ENCODE measurements at places on chromosomes 6 and 20. TPM values are rescaled to one million over a fixed set of nuclear protein-coding genes. Genes with fewer than 3 reads are reported as not detected.

The ATP6V1G2 gene
- total RNA-seq: 2.4 TPM

The NEDD9 gene
- 4.4 TPM for total RNA-seq

The NKX2-4 gene
- not detected for total RNA-seq

The PRRC2A gene
- 266 TPM for total RNA-seq

The RAB44 gene
- 0.09 TPM for total RNA-seq

The SIRPB1 gene
- 1.4 TPM for total RNA-seq

The RAET1G gene
- 8.3 TPM for total RNA-seq

The CDKAL1 gene
- total RNA-seq: 11.8 TPM

The VWA7 gene
- 3.1 TPM for total RNA-seq

The VNN1 gene
- total RNA-seq: 5.4 TPM

The TP53TG5 gene
- total RNA-seq: not detected

The BPI gene
- total RNA-seq: not detected

The RAE1 gene
- 60.3 TPM for total RNA-seq

The ADGRF1 gene
- total RNA-seq: 3.5 TPM

The EFCAB8 gene
- not detected for total RNA-seq

The PNPLA1 gene
- not detected for total RNA-seq

The SGK2 gene
- 0.33 TPM for total RNA-seq

The BIRC7 gene
- total RNA-seq: not detected

The TRIM10 gene
- not detected for total RNA-seq

The TPD52L1 gene
- total RNA-seq: 92.6 TPM

The MCCD1 gene
- not detected for total RNA-seq

The SMIM8 gene
- 3.2 TPM for total RNA-seq

The OR2B6 gene
- not detected for total RNA-seq

The CMTR1 gene
- total RNA-seq: 30.5 TPM

The RBM38 gene
- total RNA-seq: 5.8 TPM

The HSPA1A gene
- 20.3 TPM for total RNA-seq

The C20orf202 gene
- total RNA-seq: not detected

The SLC35D3 gene
- total RNA-seq: not detected

The CLPSL2 gene
- not detected for total RNA-seq

The ARMC2 gene
- 3.2 TPM for total RNA-seq

The RIPPLY2 gene
- total RNA-seq: not detected

The IL17A gene
- total RNA-seq: not detected

The GABBR1 gene
- total RNA-seq: 38.8 TPM

The CCN6 gene
- total RNA-seq: not detected

The CFB gene
- 24.6 TPM for total RNA-seq

The HLA-A gene
- 139 TPM for total RNA-seq

The CALHM5 gene
- total RNA-seq: not detected

The PEX3 gene
- 24.3 TPM for total RNA-seq

The HLA-DOA gene
- not detected for total RNA-seq

The BPHL gene
- 13.2 TPM for total RNA-seq

The CNR1 gene
- not detected for total RNA-seq

The NAPB gene
- 10.9 TPM for total RNA-seq

The CGA gene
- total RNA-seq: not detected

The HLA-DPA1 gene
- not detected for total RNA-seq

The CST4 gene
- not detected for total RNA-seq

The LY6G6D gene
- not detected for total RNA-seq

The ANKEF1 gene
- 5.6 TPM for total RNA-seq

The SLC17A3 gene
- total RNA-seq: not detected

The CPXM1 gene
- not detected for total RNA-seq

The SH3BGRL2 gene
- total RNA-seq: 8.8 TPM

The DPPA5 gene
- not detected for total RNA-seq

Measured in MCF 10A (cell line).